ENCODE measurements at places on chromosomes 4 and X.

- DNase-seq = no peak
Measured at GRCh38 chr4:14910411-14910810, 91.9 kb upstream of the CPEB2 start.

DNA sequence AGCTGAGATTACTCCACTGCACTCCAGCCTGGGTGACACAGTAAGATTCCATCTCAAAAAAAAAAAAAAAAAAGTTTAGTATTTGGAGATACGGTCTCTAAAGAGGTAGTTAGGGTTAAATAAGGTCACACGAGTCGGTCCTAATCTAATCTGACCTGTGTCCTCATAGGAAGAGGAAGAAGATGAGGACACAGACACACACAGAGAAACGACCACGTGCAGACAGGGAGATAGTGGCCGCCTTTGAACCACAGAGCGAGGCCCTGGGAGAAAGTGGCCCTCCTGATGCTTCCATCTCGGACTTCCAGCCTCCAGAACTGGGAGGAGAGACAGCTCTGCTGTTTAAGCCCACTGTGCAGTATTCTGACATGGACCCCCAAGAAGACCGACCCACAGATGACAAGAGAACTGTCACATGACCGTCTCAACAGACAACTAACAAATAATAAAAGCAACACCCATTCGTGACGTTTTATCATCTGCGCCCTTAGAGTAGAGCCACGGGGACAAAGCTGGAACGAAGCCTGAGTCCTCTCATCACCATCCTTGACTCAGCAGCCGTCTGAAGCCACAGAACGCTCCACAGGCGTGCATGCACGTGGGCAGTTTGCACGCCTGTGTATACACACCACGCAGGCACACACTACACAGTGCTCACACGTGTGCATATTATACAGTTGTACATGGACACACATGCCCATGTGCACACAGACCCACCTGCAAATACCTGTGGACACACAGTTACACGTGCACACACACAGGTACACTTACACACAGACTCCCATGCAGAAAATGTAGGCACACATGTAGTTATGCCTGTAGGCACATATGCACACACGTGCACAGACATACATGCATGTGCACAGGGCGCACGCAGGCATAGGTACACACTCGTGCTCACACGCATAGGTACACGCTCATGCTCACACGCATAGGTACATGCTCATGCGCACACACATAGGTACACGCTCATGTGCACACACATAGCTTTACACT lies 51.7 kb downstream of the FAM53A start:
- no peak for DNase-seq

DNA sequence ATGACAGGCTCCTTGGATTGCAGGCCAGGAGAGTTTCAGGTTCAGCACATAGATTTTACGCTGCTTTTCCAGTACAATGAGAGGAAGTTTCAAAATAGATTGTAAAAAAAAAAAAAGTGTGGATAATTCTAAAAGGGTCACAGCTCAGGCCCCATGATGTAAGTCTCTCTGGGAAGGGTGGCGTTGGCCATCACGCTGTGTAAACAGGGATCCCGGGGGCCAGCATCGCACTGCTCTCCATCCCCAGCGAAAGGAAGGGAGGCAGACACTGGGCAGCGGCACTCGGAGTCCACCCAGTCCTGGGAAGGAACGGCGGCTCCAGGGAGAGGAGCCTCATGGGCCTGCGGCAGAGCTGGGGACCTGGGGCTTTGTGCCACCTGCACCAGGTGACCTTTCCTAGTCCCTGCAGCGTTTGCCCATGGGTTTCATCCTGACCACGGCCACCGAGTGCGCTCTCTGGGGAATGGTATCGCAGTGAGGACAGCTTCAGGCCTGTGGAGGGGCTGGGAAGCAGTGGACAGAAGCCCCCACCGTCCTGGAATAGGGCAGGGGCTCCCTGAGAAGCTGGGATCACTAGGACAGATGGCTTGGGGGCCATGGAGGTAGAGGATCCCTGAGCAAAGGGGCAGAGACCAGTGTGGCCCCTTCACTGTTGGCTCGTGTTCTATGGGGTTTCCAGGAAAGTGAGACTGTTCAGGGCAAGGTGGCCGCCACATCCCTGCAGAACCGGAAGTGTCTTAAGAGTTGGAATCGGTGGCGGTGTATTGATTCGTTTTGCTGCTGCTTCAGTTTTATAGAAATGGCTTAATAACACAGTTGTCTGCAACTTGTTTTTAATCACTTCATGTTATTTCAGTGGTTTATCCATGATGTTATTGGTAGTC lies 38.9 kb downstream of the RGS12 start:
- DNase-seq = no peak

DNA sequence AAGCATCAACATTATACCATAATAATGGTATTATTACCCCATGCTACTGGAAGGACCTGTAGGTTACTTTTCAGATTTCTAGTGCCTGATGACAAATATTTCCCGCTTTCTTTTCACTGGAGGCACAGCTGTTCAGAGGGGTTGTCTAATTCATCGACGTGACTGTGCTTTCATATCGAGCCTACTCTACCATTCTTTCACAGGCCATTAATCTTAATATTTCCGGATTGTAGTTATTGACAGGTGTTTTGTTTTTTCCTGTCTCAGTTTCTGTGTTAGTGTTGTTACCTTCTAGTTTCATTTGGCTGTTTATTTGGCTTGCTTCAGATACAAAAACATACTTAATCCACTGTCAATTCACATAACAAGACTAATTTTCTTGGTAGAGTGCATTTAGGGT lies 330.9 kb downstream of the SPOCK3 start:
- no peak for DNase-seq

GRCh38 chrX:78527263-78527662 lies 131.9 kb downstream of the RTL3 start:
- no peak for DNase-seq

DNA sequence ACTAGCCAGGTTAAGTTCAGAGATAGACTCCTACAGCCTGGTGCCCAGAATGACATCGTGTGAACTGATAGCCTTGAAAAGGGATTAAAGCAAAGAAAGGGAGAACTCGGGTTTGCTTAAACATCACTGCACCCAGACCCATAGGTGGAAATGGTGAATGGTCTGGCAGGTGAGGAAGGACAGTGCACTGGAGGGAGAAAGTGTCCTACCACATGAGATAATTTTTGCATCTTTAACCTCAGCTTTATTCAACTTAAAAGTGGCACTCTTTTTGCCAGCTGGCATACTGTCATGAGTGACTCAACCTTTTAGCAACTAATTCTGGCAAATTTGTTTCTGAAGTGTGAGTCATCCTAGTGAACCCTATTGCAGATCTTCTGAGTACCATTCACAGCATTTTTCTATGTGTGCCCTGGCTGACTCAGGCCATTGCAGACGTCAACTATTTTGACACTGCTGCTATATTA lies 53.0 kb upstream of the DAPP1 start:
- no peak for DNase-seq

- DNase-seq = no peak
Measured at GRCh38 chrX:97527725-97528124, 644.0 kb downstream of the RPA4 start.

DNA sequence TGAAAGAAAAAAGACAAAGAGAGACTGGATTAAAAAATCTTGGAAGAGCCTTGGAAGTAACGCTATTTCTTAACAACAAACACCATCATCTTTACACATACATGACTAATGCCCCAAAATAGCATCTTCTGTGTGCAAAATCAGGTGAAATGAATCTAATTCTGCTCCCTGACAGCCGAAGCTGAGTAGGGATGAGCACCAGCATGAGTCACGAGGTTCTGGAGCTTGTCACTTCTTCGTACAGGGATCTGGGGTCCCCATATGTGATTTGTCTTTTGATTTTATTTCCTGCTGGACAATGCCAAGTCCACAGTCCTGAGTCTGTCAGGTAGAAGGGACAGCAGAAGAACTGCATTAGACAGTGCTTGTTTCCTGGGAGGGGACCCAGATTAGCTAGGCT lies 55.9 kb downstream of the OSTC start:
- DNase-seq = no peak

- no peak for DNase-seq
Measured at GRCh38 chr4:84907145-84907544, 59.3 kb downstream of the WDFY3 start.

GRCh38 chr4:181176306-181176705 lies 1066.9 kb upstream of the TENM3 start:
- no peak for DNase-seq

GRCh38 chr4:118249890-118250289 lies 102.9 kb downstream of the PRSS12 start:
- DNase-seq = no peak

DNA sequence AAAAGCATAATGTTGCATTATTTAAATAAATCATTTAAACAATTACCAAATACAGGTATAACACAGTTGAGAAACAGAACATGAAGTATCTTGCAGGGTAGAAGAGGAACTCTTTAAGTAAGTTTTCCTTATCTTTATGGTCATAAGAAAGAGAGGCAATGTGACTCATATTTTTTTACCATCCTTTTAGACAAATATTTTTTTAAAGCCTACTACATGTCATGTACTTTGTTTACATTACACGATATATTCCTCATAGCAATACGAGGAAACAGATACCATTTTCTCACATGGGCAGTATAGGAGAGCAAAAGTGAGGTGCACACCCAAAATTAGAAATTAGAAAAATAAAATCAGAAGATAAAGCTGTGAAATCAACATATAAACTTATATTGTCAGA lies 49.3 kb upstream of the EPHA5 start:
- no peak for DNase-seq

DNA sequence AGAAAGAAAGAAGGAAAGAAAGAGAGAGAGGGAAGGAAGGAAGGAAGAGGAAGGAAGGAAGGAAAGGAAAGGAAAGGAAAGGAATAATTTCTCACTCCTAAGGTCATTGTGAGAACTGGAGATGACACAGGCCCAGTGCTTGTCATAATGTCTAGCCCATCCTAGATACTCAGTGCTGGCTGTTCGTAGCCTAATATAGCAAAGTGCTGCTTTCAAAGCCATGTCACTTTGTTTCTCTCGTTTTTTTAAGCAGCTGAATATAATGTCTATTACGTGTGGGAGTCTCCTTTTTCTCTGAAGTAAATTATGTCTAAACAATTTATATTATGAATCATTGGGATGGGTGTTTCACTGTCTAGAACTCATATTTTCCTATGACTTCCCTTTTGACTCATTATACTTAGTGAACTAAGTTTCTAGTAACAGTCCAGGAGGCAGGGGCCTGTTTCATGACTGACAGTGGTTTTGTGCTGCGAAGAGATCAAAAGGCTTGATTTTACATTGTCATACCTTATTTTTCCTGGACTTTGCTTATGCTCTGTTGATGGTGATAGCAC lies 327.0 kb upstream of the ZFP42 start:
- DNase-seq = no peak

DNA sequence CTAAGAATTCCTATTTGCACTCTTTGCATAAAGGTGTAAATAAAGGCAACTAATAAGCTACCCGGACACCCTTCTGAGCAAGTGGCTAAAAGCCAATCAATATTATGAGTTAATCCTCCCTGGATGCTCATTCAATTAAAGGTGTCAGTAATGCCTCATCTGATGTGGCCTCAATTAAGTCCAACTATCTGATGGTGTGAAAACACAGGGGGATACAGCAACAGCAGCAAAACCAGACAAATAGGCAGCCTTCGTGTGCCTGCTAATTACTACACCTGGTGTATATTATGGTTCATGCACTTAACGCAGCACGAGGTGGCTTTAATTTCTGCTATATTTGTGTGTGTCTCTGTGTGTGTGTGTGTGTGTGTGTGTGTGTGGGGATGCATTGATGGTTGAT lies 244.4 kb downstream of the DCLK2 start:
- DNase-seq = no peak
